ENCODE measurements at places on chromosomes 7 and 10. TPM values are rescaled to one million over a fixed set of nuclear protein-coding genes. Genes with fewer than 3 reads are reported as not detected.

DNA sequence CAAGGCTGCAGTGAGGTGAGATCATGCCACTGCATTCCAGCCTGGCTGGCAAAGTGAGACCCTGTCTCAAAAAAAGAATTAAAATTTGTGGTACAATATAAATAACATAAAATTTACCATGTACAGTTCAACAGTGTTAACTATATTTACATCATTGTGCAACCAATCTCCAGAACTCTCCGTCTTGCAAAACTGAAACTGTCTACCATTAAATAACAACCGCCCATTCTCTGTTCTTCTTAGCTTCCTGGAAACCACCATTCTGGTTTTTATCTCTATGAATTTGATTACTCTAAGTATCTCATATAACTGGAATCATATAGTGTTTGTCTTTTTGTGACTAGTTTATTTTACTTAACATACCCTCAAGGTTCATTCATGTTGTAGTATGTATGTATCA lies 167.6 kb downstream of the AUTS2 start:
- DNase-seq, result no peak

GRCh38 chr7:2807845-2808772 lies 36.0 kb downstream of the GNA12 start:
- DNase-seq, result peak; percentile 37

DNA sequence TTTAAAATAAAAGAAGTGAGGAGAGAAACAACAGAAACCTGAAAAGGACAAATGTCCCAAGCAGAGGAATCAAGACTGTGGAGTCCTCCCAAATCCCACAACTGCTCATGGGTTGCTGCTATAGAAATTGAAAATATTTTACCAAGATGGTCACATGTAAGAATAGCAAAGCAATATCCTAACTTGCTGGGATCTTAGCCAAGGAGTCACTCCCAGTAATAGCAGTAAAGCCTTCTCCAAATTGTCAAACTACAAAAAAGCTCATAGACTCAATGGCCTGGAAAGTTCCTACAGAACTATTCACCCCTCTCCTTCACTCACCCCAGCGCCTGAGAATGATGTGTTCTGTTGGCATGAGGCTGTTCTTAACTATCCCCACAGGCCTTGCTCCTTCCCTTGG lies 186.5 kb downstream of the ELMO1 start:
- no peak for DNase-seq

- DNase-seq, result no peak
These were observed 477.4 kb upstream of the FZD8 start for GRCh38 chr10:36119455-36119854.

GRCh38 chr7:117470777-117471176 lies 9.0 kb upstream of the CFTR start:
- DNase-seq, result no peak

GRCh38 chr10:91299999-91300575 lies 79.6 kb downstream of the PCGF5 start:
- DNase-seq, result no peak

Gene PPRC1
- 50.1 TPM for total RNA-seq

DNA sequence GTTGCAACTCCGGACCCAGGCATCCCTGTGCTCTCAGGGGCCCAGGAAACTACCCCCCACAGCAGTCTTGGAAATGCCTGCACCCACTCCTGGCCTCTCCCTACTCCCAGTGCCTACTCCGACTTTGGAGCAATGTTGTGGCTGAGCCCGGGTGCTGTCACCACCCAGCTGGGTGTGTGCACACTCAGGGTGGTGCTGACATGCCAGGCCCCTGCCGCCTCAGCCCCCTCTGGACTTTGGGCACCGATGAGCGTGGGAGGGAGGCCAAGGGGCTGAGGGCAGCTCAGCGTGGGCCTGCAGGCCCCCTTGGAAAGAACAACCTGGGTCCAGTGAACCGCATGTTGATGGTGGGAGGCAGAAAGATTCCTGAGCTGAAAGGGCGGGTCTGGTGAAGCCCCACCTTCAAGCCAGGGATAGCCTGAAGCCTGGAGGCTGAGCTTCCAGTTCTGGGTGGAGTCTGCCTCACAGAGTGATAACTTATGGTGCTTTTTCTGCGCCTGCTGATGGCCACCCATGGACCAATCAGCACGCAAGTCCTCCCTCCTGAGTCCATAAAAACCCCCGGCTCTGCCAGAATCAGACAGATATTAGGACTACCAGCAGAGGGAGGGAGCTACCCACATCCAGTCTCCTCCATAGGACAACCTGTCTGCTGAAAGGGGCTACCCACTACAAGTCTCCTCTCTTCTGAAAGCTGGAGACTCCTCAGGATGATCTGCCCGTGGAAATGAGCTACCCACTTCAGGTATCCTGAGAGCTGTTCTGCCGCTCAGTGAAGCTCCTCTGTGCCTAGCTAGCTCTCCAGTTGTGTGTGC lies 380.4 kb upstream of the SORCS1 start:
- DNase-seq, result no peak

DNA sequence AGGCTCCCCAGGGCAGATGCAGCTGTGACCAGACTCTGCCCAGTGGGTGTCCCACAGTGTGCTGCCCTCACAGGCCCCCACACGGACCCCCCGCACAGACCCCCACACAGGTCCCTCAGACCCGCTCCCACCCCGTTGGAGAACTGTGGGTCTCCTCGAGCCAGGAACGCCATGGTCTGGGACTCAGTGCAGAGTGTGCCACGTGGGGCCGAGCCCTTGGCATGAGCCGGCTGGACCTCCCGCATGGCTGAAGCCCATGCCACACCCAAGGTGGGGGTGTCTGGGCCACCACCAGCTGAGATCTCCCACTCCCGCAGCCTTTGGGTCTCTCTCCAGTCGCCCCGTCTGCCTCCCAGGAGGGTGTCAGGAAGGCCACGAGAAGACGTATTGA lies 34.3 kb downstream of the JAKMIP3 start:
- DNase-seq, result no peak

Gene GSTO2
- total RNA-seq, result 14.0 TPM

DNA sequence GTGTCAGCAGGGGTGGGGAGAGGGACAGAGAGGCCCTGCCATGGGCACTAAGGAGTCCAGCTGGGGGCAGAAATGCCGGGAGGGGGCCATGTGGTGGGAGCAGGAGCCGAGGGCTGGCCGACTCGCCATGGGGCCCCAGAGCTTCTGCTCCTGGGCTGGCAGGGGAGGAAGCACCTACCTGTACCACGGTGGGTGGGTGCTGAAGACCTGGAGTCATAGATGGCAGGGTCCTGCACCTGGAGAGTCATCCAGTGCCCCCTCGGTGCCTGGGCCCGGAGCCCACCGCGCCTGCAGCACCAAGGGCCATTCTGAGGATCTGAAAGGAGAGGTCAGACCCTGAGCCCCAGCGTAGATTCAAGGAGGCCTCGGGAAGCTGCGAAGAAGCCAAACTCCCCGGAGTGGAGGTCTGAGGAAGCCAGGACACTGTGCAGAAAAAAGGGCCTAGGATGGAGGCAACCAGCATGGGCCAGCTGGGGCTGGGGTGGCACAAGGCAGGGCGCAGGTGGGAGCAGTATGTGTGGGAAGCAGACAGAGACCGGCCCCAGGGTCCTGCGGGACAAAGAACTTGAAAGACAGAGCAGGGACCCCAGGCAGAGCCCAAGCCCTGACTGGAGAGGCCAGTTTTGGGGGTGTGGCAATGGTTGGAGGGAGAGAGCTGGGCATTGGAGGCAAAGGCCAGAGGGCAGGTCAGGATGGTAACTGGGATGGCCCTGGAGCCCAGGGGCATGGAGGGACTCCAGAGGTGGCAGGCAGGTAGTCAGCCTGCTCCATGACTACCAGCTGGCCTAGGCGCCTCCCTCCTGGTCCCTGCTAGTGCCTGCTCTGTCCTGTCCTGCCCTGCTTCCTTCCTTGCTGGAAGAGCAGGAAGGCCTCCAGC lies 26.7 kb upstream of the SMARCD3 start:
- DNase-seq, result no peak

- DNase-seq, result no peak
These were observed 972.5 kb upstream of the CELF2 start for GRCh38 chr10:10044922-10045764.

DNA sequence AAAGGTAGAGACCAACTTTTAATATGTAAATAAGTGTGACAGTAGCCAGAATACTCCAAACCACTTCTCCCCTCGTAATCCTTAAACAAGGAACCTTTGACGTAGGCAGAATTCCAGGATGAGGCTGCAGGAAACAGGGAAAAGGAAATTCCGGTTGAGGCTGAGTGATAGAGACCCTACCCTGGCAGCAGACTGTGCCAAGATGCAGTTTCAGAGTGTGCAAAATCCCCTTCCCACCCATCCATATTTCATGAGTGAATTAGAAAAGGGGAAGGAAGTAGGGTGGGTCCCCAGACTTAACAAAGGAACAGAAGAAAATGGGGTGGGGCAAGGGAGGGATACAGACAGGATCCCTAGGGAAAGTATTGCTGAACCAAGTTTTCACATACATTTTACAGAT lies 143.0 kb downstream of the RAPGEF5 start:
- DNase-seq, result no peak

DNA sequence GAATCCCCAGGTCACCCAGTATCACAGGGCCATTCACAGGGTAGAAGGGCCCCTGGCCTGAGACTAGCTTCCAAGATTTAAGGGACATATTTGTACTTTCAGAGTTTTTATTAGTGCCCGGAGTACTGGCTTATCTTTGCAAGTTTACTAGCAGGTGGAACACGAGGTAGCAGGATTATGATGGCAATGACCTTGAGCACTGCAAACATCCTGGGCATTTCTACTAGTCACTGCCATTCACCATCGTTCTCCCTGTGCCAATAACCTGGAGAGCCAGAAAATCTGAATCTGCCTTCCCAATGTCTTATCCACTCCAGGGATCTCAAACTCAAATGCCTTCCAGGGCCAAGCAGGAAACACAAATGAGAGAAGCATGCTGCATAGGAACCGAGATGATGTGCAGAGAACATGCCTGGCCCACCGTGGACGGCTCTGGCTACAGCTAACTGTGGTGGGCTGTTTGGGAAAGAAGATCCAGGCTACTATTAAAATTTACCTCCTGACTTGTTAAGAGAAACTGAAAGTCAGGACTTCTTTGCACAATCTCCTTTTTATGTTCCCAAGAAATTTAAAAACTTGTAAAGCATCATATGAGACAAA lies 16.7 kb downstream of the FAM53B start:
- peak; percentile 20 for DNase-seq

- DNase-seq, result peak; percentile 67
These were observed 615 bp downstream of the ARHGAP12 start for GRCh38 chr10:31927884-31928548.

DNA sequence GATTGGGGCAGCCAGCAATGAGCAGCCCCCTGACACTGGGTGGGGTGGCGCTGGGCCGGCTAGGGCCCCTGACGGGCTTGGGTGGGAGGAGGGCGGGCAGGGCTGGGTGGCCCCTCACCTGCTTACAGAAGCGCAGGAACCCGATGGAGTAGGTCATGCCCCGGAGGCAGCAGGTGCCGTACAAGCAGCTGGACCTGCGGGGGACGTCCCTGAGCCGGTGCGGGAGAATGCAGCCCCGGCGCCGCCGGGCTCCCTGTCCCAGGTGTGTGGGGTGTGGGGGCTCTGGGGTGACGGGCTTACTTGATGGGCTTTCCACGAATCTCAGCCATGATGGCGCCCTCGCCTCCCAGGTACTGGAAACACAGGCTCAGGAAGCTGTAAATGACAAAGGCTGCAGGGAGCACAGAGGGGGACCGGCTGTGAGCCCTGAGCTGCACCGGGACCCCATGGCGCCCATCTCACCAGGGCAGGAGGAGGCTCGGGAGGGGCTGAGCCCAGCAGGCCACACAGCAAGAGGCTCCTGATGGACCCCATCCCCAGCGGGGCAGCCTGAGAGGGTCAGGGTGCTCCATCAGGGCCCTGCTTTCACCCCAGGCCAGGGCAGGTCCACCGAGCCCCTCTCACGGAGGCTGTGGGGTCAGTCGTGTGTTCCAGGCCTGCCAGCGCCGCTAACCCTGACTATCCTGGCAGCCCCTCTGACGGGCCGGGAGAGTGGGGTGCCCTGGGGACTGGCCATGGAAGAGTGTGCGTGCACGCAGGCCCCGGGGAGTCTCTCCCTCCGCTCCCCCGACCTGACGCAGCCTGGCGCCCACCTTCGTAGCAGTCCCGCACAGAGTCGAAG lies 5.8 kb downstream of the TMEM184A start:
- no peak for DNase-seq

Gene OR2A42
- total RNA-seq, result 0.25 TPM

DNA sequence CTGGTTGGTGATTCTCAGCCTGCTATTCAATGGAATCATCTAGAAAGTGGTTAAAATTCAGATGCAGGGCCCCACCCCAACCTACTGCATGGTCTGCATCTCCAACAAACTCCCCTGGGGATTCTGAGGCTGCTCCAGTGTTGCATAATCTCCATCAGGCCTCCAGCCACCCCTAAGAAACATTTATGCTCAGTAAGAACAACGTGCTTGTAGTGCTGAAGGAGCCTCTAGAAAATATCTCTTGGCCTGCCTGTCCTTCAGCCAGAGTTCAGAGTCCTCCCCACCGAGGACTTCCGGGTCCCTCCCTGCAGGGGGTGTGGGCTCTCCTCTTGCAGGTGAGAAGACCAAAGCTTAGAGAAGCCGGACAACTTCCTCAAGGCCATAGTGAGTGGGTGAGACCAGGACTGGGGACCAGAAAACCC lies 159.8 kb downstream of the SH3PXD2A start:
- no peak for DNase-seq

Gene NPC1L1
- 0.05 TPM for total RNA-seq

Gene C10orf53
- not detected for total RNA-seq

Gene LIMK1
- total RNA-seq, result 14.0 TPM

GRCh38 chr7:150685219-150686029 lies at the start of gene GIMAP2:
TSS of gene GIMAP2 (plus strand) at chr7:150685706. CDS start at chr7:150687060, 1,354 bp downstream.
- DNase-seq, result no peak

DNA sequence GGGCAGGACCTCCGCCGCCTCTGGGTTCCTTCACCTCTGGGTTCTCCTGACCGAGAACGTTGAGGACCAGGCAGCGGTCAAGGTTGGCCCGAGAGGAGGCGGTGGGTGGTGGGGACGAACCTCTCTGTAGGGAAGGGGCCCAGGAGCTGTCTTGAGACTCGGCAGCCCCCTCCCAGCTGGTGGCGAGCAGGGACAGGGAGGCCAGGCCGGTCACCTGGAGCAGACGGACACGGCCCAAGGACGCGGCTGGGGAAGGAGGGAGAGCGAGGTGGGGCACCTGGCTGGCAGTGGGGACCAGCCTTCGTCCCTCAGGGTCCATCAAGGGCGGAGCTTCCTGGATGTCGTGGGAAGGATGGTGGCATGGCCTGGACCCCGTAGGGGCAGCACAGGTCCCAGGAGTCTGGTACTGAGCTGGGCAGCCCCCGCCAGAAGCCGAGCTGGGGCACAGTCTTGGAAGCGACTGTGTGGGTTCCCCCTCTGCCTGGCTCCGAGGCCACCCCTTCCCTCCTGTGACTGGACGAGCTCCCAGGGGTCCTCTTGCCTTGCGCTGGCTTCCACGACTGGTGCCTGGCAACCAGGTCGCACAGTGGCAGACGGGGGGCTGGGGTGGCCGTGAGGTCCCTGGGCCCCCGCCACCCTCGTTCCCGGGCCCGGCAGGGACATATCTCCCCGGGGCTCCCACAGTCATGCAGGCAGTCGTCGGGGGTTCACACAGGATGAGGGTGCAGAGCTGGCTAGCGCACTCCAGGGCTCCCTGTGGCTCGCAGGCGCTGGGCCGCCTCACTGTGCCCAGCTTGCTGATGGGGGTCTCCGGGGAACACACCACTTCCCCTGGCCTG lies 89.9 kb downstream of the DNAJB6 start:
- DNase-seq, result no peak

- DNase-seq, result no peak
These were observed 16.2 kb downstream of the ZNF786 start for GRCh38 chr7:149074116-149074885.

- DNase-seq, result no peak
These were observed 1.1 kb downstream of the PIK3AP1 start for GRCh38 chr10:96719200-96719599.

Gene KAZALD1
- total RNA-seq, result 0.61 TPM

Gene HYAL4
- not detected for total RNA-seq

- DNase-seq, result no peak
These were observed 33.0 kb upstream of the PLXNA4 start for GRCh38 chr7:132609222-132609621.

- DNase-seq, result peak; percentile 32
These were observed 298.3 kb downstream of the RPS24 start for GRCh38 chr10:78332012-78332411.
